ENCODE measurements at places on chromosomes 6 and 20.
A peak's percentile ranks its signal among the peaks of the same experiment; 100 is the strongest.

GRCh38 chr20:1274485-1275311 is 8.6 kb downstream of the SNPH start:
- H3K4me3 ChIP-seq: no peak overlapping the region
- H3K27me3 ChIP-seq: no peaks in the 10 kb centered on the region
- H3K27ac ChIP-seq: no peak overlapping the region
- H3K4me1 ChIP-seq: no peaks in the 10 kb centered on the region
- H3K36me3 ChIP-seq: no peaks in the 10 kb centered on the region
- ATAC-seq: no peak

DNA sequence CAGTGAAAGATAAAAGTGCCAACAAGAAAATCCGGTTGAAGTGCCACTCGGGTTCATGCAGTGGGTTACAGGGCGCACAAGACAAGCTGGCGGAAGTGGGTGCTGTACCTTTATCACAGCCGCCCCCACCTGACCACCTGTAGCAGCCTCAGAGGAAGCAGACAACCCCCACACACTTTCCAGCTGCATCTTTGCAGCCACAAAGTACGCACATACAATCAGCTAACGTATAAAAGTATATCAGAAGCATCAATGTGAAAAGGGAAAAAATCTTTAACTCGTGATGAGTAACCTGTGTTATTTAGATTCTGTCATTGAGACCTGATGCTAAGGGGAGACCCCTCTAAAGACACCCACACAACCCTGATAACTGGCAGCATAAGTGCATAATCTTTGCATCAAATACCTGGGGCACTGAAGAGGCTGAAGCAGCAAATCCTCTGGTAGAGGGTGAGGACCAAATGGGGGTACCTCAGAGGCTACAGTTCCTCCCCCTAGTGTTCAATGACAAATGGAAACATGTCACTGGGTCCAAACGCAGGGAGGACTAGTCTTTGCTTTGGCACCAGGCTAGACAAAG is 22.1 kb downstream of the BACH2 start:
- H3K4me3 ChIP-seq: peak overlapping the region; percentile 37
- H3K4me1 ChIP-seq: peaks cover 44% of the 10 kb centered on the region
- H3K36me3 ChIP-seq: peaks cover 40% of the 10 kb centered on the region
- no peaks in the 10 kb centered on the region for H3K27me3 ChIP-seq

GRCh38 chr6:52363228-52363867 is 1.4 kb downstream of the PAQR8 start:
- ATAC-seq: no peak
- peak overlapping the region; percentile 83 for H3K4me3 ChIP-seq
- H3K36me3 ChIP-seq: peaks cover 26% of the 10 kb centered on the region
- peaks cover 33% of the 10 kb centered on the region for H3K4me1 ChIP-seq
- H3K27me3 ChIP-seq: no peaks in the 10 kb centered on the region

DNA sequence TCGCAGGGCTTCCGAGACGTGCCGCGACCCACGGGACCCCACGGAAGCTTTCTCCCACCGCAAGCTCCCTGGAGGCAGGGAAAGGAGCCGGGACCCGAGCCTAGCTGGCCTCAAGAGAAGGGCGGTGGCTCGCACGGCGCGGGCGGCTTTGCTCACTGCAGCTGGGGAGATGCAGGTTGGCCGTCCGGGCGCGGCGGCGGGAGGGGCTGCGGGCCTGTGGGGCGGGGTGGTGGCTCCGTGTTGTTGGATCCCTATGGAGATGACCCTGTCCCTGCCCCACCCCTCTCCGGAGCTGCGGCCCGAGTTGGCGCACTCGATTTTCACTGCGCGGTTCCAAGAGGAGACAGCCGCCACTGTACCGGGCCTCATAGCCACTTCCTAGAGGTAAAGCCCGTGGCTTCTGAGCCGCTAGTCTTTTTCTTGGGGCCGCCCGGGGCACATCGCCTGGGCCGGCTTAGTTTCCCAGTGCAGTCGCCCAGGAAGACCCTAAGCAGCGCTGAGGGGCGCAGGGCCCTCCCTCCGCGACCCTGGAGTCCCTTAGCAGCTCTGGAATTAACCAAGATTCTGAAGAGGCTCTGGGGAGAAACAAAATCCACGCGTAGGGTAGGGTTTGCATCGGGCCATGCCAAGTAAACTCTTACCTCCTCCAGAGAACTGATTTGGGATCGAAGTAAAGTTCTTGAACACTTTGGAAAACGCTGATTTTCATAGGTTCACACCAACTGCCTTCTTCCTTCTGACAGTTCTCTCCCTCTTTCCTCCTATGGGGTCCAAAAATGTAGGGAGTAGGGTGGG is at the start of gene ECT2L:
Gene ECT2L (plus strand): TSS at position 279 of the 795 bp plus-strand sequence. CDS start 17,188 bp downstream, outside the sequence.
- H3K27me3 ChIP-seq: no peaks in the 10 kb centered on the region
- peaks cover 26% of the 10 kb centered on the region for H3K36me3 ChIP-seq
- no peak within 1 kb of the TSS for H3K27ac ChIP-seq
- no peak within 1 kb of the TSS for H3K4me3 ChIP-seq
- no peaks in the 10 kb centered on the region for H3K4me1 ChIP-seq

- H3K27me3 ChIP-seq: peaks cover 26% of the 10 kb centered on the region
- ATAC-seq: no peak
- H3K4me1 ChIP-seq: no peaks in the 10 kb centered on the region
- no peak overlapping the region for H3K27ac ChIP-seq
- H3K4me3 ChIP-seq: no peak overlapping the region
- no peaks in the 10 kb centered on the region for H3K36me3 ChIP-seq
Observed at GRCh38 chr6:47016909-47017308, 25.2 kb downstream of the ADGRF1 start.

- ATAC-seq: no peak
- no peak overlapping the region for H3K4me3 ChIP-seq
- H3K27me3 ChIP-seq: peaks cover 5% of the 10 kb centered on the region
- H3K4me1 ChIP-seq: no peaks in the 10 kb centered on the region
Observed at GRCh38 chr6:6784514-6785162, 196.1 kb downstream of the LY86 start.

DNA sequence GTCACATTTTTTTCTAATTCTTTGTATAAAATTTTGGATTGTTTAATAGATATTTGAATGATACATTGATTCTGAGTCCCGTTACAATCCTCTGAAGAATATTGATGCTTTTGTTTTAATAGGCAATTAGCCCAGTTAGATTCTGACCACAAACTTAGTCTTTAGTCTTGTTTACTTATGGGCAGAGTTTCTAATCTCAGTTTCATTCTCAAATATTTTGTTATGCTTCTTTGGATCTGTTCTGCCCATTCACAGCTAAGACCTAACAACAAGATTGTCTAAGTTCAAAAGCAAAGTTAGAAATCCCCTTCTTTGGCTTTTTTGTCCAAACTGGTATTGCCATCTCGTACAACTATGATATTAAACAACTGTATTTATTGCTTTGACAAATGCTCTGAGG is 58.0 kb downstream of the TBXT start:
- H3K36me3 ChIP-seq: no peaks in the 10 kb centered on the region
- H3K4me3 ChIP-seq: no peak overlapping the region
- ATAC-seq: no peak
- no peaks in the 10 kb centered on the region for H3K4me1 ChIP-seq
- peaks cover 16% of the 10 kb centered on the region for H3K27me3 ChIP-seq
- H3K27ac ChIP-seq: no peak overlapping the region

GRCh38 chr20:58447511-58448391 is 58.7 kb downstream of the VAPB start:
- no peak overlapping the region for H3K4me3 ChIP-seq
- peaks cover 90% of the 10 kb centered on the region for H3K36me3 ChIP-seq
- H3K4me1 ChIP-seq: no peaks in the 10 kb centered on the region

DNA sequence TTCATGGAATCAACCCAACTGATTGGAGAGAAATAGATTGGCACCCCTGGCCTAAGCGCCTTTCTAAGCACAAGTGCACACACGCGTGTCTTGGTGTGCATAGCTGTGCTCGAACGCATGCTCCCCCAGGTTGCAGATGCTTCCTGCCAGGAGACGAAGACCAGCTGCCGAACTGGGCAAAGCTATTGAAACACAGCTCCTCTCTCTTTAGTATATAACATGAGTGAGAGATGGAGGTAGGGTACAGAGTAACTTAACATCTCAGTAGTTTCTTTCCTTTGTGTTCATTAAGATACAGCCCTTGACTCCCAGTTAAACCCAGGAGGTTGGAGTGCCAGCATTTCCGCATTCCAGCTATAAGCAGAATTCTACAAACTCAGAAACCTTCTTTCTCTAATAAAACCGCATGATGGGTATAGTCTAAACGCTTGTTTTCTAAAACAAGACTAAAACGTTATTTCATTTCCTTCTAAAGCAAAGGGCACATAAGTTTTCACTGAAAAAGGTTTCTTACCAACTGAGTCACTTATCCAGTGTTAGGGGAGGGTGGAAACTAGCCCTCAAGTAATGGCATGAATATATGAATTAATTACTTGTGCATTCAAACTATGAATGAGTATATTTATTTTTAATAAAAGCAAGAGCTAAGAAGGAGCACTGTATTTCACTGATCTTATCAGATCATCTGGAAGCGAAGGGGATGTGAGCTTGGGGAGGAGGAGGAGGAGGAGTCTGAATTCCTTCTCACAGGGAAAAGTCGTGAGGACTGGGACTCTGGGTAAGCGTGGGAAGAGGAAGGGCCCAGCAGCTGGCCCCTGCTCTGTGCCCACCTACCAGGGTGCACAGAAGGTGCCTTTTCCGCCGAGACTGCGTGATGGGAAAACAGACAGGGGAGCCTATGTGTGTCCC is 179.2 kb downstream of the TMEM242 start:
- H3K27ac ChIP-seq: no peak overlapping the region
- no peaks in the 10 kb centered on the region for H3K27me3 ChIP-seq
- peaks cover 8% of the 10 kb centered on the region for H3K4me1 ChIP-seq
- peaks cover 24% of the 10 kb centered on the region for H3K36me3 ChIP-seq
- no peak overlapping the region for H3K4me3 ChIP-seq
- no peak for ATAC-seq

DNA sequence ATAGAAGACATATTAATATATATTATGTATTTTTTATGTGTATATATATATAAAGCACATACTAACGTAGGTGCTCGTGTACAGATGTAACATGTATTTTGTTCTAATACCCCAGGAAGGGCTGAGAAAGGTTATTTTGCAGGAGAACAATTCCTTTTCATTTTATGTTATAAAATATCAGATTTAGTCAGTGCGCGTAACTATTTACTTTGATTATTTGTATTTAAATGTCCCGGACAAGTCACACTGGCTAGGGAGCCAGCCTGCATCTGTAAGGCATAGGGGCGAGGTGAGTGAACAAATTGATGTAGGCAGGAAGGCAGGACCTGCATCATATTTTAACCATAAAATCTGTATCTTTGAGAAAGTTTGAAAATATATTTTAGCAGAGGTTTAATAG is 74.1 kb downstream of the BMP7 start:
- H3K4me1 ChIP-seq: no peaks in the 10 kb centered on the region
- ATAC-seq: no peak
- H3K27ac ChIP-seq: no peak overlapping the region
- H3K36me3 ChIP-seq: no peaks in the 10 kb centered on the region
- H3K4me3 ChIP-seq: no peak overlapping the region
- peaks cover 5% of the 10 kb centered on the region for H3K27me3 ChIP-seq

DNA sequence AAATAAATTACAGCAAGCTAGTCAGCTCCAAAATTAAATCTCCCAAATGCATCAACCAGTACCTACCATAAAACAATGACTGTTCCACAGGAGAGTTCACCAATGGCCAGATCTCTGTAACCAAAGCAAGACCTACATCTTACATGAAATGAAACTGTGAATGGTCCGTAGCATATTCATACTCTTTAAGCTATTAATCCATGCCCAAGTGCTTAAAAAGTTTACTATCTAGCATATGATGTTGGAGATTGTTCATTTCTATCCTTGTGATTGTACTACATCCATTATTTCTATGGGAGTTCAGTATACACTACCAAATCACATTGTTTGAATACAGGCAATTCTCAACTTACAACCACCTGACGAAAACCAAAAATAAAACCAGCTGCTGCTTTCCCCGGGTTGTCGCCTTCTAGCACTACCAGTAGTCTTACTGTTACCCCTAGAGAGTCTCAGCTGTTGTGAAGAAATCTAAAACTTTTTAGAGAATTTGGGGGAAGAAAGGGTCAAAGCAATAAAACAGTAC is 38.0 kb downstream of the HIVEP2 start:
- H3K27me3 ChIP-seq: no peaks in the 10 kb centered on the region
- H3K4me3 ChIP-seq: no peak overlapping the region
- peak overlapping the region; percentile 90 for H3K27ac ChIP-seq
- peaks cover 51% of the 10 kb centered on the region for H3K36me3 ChIP-seq
- peak; percentile 48 for ATAC-seq

GRCh38 chr20:21286775-21287174 is 16.4 kb upstream of the XRN2 start:
- no peaks in the 10 kb centered on the region for H3K36me3 ChIP-seq
- H3K27ac ChIP-seq: no peak overlapping the region
- H3K27me3 ChIP-seq: peaks cover 28% of the 10 kb centered on the region
- no peaks in the 10 kb centered on the region for H3K4me1 ChIP-seq

DNA sequence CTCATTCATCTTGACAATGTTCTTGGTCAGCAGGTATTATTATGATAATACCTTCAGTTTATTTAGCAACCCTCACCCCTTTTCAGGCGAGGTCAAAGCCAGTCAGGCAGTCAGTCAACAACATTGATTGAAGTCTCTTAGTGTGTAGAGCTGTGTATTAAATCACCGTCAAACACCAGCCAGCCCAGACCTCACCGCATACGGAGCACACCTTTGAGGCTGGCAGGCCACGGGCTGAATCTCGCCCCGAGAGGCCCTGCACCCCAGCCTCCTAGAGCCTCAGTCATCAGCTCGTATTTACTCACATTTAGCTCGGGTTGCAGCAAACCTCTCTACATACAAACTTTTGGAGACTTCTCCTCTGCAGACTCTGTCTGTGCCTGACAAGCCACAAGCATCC is 36.0 kb upstream of the FOXA2 start:
- H3K27ac ChIP-seq: no peak overlapping the region
- H3K27me3 ChIP-seq: peaks cover 5% of the 10 kb centered on the region
- no peak overlapping the region for H3K4me3 ChIP-seq
- ATAC-seq: no peak
- no peaks in the 10 kb centered on the region for H3K4me1 ChIP-seq
- H3K36me3 ChIP-seq: no peaks in the 10 kb centered on the region

DNA sequence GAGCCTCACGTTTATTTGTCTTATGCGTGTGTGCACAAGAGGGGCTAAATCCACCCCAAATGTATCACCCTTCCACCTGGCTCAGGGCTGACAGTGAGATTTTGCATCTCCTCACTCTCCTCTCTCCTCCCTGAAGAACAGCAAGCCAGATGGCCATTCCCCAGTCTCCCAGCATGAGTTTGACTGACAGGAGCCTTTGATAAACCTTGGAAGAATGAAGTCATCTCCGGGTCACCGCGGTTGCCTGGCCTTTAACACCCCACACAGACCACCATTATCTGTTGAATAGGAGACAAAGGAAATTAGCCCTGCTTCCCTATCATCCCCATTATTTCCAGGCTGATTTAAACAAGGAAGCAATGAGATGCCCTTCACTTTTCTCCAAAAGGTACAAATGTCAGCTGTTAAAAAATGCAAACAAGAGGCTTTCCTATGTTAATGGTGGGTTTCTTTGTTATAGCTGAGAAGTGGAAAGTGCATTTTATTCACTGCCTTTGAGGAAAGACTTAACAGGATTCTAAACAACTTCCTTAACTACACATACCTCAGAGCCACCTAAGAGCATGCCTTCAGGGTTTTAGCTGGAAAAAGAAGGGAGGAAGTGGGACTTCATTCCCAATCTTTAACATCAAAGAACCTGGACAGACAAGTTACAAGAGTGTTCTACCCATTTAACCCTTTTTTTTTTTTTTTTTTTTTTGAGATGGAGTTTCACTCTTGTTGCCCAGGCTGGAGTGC is 524.8 kb upstream of the ID4 start:
- no peak overlapping the region for H3K27ac ChIP-seq
- H3K27me3 ChIP-seq: no peaks in the 10 kb centered on the region
- no peak overlapping the region for H3K4me3 ChIP-seq
- H3K36me3 ChIP-seq: no peaks in the 10 kb centered on the region
- ATAC-seq: no peak
- no peaks in the 10 kb centered on the region for H3K4me1 ChIP-seq

Data from activated T-helper 17 cell treated with anti-CD3 and anti-CD28 coated beads, Interleukin-2, amount 50 U/mL, for 72 hours (primary cell).